ENCODE measurements at places on chromosomes 7 and 10. TPM values are rescaled to one million over a fixed set of nuclear protein-coding genes. Genes with fewer than 3 reads are reported as not detected.

The FFAR4 gene
- not detected for total RNA-seq

The LLCFC1 gene
- total RNA-seq = not detected

The SLC26A5 gene
- not detected for total RNA-seq

The GRID1 gene
- total RNA-seq = 0.09 TPM

The UCN3 gene
- total RNA-seq = not detected

The BMPER gene
- total RNA-seq = 32.6 TPM

The CCDC3 gene
- total RNA-seq = 1.3 TPM

The KLF14 gene
- total RNA-seq = not detected

The ZPBP gene
- not detected for total RNA-seq

The DNMBP gene
- 11.8 TPM for total RNA-seq

All from smooth muscle cell of bladder (primary cell).